Lung (tissue), 17 donors: ENCODE measurements at places on chromosomes 1 and 21. TPM values are rescaled to one million over a fixed set of nuclear protein-coding genes. Genes with fewer than 3 reads are reported as not detected.

Gene BMP8B
- total RNA-seq = 4.9 TPM

Gene PAQR6
- 1.3 TPM for total RNA-seq

Gene LCA5L
- 6.5 TPM for total RNA-seq

Gene S100A8
- total RNA-seq = 556 TPM

Gene KMO
- 6.1 TPM for total RNA-seq

Gene C4BPA
- 158 TPM for total RNA-seq

Gene NMNAT2
- total RNA-seq = 0.88 TPM

Gene PDZK1IP1
- 72.6 TPM for total RNA-seq

DNA sequence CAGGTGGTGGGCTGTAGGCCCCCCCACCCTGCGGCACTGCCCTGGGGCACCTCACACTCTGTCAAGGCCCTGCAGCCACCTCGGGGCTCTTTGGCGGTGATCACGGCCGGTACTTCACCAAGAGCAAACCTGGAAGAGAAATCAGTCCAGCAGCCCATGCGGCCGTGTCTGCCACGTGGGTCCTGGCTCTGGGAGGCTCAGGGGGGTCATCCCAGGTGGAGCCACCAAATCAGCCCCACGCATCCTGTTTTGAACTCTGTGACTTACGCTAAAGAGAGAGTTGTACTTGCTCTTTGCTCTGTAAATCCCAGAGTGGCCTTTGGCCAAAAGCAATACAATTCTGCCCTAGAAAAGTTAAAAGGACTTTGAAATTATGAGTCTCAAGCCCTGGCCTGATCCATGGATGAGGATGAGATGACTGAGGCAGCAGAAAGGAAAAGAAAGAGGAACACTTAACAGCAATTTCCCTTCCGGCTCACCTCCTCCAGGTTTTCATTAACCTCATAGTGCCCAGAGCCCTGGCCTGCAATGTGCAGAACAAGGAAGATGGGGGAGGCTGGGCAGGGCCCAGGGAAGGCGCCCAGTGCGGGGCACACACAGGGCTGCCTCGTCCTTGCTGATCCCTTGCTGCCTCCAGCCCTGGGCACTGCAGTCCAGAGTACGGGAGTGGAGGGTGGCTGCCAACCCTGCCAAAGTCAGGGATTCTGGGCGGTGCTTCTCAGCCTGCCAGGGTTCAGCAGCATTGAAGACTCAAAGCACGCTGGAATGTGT lies 337.0 kb downstream of the MATN1 start:
- DNase-seq = peak; percentile 27

DNA sequence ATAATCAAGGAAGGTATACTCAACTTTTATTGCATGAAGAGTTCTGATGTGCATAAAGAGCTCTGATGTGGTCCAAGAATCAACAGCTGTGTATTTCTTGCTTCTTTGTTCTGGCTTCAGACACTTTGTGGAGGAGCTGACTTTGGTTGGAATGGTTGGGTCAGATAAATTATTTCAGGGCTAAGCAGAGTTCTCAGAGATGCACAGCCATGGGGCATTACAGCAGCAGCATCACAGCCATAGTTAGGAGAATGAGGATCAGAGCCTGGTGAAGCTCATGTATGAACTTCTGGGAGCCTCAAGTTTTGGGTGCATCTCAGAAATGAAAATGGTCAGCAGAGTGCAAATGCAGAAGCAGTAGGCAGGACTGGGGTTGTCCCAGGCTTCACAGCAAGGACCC lies 267.4 kb upstream of the RUNX1 start:
- no peak for DNase-seq

- DNase-seq = no peak
Observed at GRCh38 chr1:27543284-27543683, 53.3 kb upstream of the WASF2 start.

DNA sequence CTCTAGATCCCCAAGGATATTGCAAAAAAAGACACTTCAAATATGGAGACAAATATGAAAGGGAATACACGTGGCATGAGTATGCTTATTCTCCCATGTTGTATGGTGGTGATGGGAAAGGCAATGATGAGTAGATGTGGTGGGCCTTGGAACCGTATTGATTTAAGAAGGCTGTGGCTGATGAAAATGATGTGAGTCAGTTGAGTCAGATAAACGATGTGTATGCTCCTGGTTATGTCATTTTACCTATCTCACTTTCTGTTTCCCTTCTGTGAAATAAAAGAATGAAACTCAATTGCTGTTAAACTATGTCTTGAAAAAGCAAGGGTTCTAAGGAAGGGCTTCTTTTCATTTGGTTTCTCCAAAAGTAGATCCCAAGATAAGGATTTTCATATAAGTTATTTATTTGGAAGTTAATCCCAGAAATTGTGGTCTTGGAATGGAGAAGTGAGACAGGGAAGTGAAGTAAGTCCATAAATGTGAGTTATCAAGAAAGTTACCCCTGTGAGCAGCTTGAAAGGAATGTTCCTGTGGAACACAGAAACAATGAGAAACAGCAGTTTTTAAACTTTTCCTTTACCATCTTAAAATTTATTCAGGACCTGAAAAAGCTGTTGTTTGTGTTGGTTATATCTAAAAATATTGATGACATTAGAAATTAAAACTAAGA lies 292.0 kb downstream of the DUSP10 start:
- no peak for DNase-seq

GRCh38 chr1:150535511-150536287 lies 13.5 kb upstream of the ADAMTSL4 start:
- DNase-seq = no peak

- DNase-seq = no peak
Observed at GRCh38 chr1:233055879-233056641, 105.6 kb downstream of the NTPCR start.

GRCh38 chr1:15848143-15848928 lies 829 bp downstream of the SPEN start:
- DNase-seq = peak; percentile 31

- DNase-seq = no peak
Observed at GRCh38 chr1:248045209-248045608, 1.4 kb upstream of the OR2L3 start.

- DNase-seq = no peak
Observed at GRCh38 chr21:36089946-36090345, 20.1 kb downstream of the CBR1 start.

- DNase-seq = peak; percentile 97
Observed at GRCh38 chr1:236064674-236065508, at the start of gene NID1. NID1 (minus strand) TSS chr1:236065090; CDS start chr1:236065079, 11 bp downstream.

GRCh38 chr1:5507340-5507739 lies 484.9 kb downstream of the NPHP4 start:
- DNase-seq = no peak

GRCh38 chr1:164861632-164862031 lies 302.6 kb downstream of the PBX1 start:
- DNase-seq = no peak

- DNase-seq = no peak
Observed at GRCh38 chr1:5686925-5687706, 305.1 kb downstream of the NPHP4 start.

- no peak for DNase-seq
Observed at GRCh38 chr1:160945079-160945478, 9.5 kb downstream of the ITLN2 start.

DNA sequence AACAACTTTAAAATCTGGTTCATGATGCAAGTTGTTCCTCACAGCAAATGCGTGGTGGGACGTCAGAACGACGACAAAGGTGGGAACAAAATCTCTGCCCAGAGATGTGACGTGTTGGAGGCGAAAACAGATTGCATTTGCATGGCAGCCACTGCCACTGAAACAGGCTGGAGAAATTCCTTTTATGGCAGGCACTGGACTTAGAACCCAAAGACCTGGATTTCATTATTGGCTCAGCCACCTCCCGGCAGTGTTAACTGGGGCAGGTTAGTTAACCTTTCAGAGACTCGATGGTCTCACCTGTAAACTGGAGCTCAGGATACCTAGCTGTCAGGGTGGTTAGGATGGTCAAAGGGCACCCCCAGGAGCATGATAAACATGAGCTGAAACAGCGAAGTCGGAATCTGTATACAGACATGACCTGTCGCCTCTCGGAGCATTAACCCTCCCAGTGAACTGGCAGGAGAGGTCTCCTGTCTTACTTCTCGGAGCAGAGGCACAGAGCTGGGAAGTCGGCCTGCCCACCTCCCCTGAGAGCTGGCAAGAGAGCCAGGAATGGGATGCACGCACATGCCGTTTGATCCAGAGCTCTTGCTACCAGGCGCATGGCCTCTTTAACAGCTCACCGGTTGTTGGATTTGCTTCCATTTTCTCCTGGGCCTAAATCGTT lies 59.2 kb upstream of the TARBP1 start:
- DNase-seq = no peak

- DNase-seq = no peak
Observed at GRCh38 chr1:65319141-65319540, 9.8 kb downstream of the DNAJC6 start.

DNA sequence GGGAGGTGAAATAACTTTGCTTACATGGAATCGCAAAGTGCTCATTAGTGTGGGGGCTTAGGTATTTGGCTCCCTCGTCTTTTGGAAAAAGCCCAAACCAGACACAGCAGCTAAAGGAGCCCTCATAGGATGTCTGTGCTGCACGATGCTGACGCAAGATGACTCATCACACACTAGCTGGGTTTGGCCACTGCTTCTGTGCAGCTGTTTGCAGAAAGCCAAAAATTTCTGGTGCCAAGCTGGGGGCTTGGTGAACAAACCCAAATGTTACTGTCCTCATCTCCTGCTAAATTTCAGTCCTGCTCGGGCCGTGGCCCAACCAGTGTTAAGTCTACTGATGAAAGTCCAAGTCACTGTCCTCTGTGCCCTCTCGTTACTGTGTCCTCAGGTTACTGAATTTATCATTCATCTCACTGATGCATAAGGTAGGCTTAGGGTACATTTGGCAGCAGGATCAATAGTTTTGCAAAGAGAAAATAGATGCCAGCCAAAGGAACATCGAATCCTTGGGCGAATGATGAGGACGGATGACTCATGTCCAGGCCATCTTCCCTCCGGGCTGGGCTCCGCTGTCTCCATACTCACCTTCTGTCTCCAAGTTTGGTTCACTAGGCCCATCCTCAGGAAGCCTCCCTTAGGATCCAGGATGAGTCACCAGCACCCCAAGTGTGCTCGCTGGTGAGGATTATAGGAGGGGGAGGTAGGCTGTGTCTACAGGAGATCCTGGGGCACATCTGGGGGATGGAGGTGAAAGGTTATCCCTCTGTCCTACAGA lies 177.7 kb downstream of the ADSS2 start:
- peak; percentile 71 for DNase-seq

DNA sequence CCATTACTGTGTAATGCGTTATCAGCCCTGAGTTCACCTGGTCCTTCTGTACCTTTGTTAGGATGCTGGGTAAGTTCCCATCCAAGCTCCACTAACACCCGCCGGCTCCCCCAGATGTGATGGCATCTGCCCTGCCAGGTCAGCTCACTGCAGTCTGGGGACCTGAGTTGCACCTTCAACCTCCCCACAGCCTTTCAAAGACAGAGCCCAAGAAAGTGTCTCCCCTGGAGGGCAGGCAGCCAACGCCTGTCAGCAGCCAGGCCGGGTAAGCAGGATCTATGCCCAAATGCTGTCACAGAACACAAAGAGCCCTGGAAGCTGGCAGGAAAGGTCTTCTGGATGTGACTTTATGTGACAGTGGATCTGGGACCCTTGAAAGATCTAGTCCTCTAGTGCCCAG lies 13.7 kb downstream of the MRAP start:
- DNase-seq = no peak
